HL-60 (cell line): ENCODE measurements at places on chromosomes 5 and 9.

- DNase-seq, result no peak
These were observed 489.9 kb upstream of the BRINP1 start for GRCh38 chr9:119859128-119859527.

- no peak for DNase-seq
These were observed 449.0 kb downstream of the CCDC171 start for GRCh38 chr9:16001856-16002255.

- no peak for DNase-seq
These were observed 38.2 kb downstream of the MRPL36 start for GRCh38 chr5:1761453-1761755.

DNA sequence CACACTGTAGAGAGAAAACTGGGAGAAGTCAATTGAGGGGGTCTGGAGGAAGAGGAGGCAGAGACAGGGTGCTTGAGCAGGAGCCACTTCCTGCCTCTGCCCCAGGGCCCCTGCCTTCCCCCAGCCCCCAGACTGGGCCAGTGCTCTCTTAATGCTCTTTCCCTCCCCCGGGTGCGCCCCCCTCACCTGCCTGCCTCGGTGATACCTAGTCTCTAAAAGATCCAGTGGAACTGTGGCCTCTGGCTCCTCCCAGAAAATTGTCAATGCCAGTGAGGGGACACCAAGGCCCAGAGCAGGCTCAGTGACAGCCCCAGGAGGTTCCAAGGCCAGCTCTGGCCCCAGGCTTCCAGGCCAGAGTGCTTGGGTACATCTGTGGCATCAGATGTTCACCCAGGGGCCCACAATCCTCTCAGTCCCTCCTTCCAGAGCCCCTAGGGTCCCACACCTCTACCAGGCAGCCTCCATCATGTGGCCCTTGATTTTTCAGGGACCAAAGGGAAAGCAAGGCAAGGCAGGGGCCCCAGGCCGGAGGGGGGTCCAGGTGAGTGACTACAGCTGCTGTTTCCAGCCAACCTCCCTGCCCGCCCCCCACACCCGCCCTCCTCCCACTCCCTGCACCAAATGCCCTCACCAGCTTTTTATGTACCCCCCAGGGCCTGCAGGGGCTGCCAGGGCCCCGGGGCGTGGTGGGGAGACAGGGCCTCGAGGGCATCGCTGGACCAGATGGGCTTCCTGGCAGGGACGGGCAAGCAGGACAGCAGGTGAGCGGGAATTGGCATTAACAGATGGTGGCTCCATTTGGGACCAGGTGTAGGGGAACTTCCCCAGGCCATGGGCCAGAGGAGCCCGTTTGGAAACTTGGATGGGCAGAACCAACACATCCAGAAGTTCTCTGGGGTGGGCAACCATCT lies 33.1 kb upstream of the ORM1 start:
- no peak for DNase-seq

DNA sequence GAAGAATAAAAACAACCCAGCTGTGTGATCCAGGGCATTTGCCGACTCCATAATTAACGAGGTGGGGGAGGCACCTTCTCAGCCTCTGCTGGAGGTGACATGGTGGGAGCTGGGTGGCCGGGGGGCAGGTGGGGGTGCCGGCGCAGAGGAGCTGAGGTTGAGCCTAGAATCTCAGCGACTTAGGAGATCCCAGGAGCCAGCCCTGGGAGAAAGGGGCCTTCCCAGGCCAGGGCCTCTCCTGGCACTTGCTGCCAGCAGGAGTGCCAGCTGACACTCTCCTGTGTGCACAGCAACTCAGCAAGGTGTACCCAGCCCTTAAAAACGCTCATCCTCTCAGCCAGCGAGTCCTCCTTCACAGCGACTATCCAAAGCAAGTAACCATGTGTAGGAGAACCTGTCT lies 62.8 kb upstream of the FCN1 start:
- DNase-seq, result no peak

DNA sequence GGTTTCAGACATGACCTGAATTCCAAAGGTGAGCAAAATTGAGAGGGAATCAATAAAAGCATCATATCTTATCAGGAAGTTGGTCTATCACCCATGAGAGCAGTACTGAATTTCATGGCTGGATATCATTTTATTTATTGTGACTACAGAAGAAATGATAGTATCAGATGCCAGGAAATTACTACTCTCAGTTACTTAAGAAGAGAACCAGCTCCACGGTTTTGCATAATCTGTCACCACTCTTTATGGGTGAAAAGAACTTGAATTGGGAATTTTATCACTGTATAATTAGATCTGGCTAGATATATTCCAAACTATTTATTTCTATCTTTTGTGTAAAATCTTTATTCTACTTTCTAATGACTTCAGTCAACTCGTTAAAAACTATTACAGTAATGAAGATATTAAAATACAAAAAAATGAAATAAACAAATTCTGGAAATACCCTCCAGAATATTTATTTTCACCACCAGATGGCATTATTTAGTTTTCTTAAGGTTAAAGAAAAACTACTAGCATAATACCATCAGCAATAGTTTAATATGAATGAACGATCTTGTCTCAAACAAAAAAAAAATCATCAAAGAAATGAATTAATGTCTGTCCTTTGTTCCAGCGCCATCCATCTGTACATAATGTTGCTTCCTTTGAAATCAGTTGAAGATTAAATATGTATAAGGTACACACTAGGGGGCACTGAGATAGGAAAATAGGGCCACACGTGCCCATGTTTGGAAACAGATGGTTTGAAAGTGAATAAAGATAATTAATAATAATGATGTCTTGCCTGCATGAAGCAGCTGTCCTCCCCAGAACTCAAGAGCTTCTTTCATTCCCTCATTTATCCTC lies 84.7 kb upstream of the SLCO6A1 start:
- DNase-seq, result no peak

GRCh38 chr5:128349044-128349858 lies 188.8 kb downstream of the FBN2 start:
- DNase-seq, result no peak

DNA sequence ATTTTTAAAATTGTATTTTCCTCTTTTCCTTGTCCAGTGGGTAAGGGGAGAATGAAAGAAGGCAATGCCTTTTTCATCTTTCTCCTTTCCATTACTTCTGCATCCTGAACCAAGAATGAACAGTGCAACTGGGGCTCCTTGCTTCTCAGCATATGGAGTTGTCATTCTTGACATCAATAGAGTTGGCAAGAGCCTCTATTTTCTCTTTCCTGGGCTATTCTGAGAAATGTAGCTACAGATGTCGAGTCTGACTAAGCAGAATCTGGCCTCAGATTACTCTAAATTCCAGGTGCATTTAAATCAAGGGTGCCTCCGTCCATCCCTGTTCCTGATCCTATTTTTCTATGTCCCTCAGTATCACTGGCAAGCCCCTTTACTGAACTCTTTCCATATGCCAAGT lies 244.8 kb downstream of the GLIS3 start:
- DNase-seq, result no peak

DNA sequence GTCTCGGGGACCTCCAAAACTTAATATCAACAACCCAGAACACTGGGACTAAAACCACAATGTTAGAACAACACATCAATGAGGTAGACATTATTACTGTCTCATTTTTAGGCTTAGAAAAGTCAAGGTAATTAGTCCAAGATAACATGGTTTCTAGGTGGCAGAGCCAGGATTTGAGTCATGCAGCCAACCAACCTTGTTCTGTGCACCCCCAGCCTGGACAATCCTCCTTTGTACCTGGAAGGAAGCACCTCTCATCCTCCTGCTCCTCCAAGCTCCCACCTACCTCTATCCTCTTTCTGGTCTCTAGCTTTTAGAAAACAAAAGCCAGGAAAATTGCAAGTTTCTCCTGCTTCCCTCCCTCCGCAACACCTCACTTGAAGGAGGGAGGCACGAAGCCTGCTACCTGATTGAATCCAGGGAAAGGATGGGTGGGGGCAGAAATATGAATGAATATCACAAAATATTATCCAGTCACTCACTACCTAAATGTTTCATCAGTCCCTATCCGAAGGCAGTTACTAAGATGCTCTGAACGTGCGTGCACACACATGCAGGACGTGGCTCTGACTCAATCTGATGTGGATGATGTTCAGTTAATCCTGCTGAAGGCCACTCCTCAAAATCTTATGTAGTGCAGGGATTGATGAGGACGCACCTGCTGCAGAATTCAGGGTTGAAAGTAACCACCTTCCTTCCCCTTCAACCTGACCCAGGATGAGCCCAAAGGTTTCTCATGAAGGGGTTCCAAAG lies 26.3 kb upstream of the TTC1 start:
- no peak for DNase-seq

- no peak for DNase-seq
These were observed 762.1 kb upstream of the TYRP1 start for GRCh38 chr9:11931109-11931508.

DNA sequence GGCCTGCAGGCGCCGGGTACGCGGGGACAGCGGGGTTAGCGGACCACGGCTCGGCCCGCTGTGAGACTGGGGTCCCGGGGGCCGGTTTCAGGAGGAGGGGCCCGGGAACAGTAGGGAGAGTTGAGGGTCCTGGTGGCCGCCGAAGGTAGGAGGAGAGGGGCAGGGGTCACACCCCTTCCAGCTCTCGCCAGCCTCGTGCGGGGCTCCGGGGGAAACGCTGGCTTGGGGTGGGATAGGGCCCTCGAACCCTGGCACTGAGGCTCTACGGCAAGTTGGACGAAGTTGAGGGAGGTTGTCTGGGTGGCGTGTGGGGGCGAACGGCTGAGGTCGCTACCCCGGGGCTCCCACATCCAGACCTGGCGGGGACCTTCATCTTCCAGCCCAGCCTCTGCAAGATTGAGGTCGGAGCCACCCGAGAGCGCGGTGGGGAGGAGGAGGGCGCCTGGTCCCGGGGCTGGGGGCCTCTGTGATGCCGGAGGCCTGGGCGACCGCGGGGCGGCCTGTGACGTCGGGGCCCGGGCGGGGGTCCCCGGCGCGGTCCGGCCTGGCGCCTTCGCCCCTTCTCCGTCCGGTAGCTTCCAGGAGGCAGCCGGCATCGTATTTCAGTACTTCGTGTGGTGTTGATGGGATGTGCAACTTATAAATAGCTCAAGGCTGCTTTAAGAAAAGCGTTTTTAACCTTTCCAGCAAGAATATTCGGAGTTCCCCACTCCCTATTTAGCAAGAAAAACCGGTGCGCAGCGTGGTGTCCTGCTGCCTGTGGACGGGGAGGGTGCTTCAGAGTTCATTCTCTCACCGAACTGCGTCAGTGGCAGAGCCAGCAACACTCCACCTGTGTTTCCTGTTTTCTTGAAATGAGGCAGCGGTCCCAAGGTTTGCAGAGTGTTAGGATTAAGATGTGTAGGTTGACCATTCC lies 902 bp downstream of the HABP4 start:
- no peak for DNase-seq

GRCh38 chr9:2013743-2014475 lies 1.2 kb upstream of the SMARCA2 start:
- DNase-seq, result no peak

DNA sequence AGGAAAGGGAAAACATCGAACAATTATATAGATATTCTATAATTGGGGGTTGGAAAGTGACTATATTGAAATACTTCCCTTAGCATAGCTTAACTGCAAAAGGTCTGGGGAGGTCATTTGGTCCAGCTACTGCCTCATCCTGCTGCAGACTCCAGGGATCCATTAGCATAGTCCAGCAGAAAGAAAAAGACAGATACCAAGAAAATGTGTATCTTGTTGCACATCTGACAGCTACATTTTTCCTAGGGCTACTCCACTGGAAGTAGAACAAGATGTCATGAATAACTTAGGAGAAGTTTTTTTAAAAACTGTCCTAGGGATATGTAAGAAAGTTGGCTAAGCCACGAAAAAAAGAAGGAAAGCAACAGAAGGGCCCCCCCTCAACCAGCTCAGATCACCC lies 92.9 kb upstream of the SLC30A5 start:
- DNase-seq, result no peak

- no peak for DNase-seq
These were observed 47.2 kb upstream of the DAB2 start for GRCh38 chr5:39471836-39472508.

DNA sequence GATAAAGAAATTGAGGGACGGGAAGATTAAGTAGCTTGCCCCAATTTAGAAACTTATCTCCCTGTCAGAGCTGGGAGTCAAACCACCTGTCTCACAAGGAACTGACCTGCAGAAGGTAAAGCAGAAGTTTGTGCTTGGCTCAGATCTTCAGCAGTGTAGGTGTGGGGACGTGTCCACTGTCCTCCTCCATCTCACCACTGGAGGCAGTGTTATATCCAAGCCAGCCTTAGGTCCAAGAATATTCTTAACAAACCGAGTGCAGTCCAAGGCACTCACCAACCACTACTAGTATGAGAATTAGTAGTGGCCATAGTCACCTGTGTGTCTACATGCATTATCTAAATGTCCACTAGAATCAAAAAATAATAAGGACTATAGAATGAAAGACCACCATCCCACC lies 86.3 kb upstream of the IRX1 start:
- DNase-seq, result no peak

DNA sequence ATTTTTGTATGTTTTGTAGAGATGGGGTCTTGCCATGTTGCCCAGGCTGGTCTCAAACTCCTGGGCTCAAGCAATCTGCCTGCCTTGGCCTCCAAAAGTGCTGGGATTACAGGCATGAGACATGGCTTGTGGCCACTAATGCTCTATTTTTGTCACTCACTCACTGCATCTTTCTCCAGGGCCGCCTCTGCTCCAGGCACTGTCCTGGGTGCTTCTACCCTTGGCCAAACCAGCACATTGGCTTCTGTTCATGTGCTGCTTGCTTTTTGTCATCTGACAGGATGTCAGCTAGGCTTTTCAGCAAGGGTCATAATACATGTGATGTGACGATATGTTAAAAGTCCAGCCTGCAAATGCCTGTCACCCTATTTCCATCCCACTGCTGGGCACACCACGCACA lies 3.2 kb downstream of the ODF2 start:
- DNase-seq, result no peak

GRCh38 chr5:54249210-54250028 lies 61.0 kb downstream of the ARL15 start:
- no peak for DNase-seq

DNA sequence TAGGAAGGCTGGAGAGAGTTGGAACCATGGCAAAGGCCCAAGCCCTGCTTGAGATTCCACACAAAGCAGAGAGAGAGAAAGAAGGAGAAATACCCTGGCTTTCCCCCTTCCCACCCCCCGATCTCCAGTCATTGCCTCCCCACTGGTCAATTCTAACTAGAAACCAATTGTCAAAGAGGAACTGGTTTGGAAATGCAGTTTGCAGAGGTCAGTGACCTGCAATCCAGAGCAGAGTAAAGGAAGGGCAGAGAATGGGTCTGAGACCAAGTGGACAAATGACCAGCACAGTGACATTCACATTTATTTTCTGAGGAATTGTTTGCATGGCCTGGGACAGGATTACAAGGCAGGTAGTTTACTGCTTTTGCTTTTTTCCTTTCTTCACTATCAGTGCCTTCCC lies 37.5 kb upstream of the ZFYVE16 start:
- no peak for DNase-seq

DNA sequence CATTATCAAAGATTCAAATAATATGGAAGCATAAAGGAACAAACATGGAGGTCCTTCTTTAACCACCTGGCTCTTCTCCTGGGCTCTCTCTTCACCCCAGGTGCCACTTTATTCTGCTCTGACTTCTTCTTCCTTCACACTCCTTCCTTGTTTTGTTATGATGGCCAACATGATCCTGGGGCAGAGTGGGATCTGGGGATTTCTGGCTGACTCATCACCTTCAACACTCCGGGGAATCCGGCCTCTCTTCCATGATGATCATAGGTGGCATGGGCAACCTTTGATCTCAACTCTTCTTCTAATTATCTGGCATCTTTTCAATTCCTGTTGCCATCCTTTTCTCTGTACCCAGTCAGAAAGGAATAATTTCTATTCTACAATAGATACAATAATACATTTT lies 62.1 kb upstream of the TRPC7 start:
- DNase-seq, result no peak
